ENCODE measurements at places on chromosomes 4 and X.

DNA sequence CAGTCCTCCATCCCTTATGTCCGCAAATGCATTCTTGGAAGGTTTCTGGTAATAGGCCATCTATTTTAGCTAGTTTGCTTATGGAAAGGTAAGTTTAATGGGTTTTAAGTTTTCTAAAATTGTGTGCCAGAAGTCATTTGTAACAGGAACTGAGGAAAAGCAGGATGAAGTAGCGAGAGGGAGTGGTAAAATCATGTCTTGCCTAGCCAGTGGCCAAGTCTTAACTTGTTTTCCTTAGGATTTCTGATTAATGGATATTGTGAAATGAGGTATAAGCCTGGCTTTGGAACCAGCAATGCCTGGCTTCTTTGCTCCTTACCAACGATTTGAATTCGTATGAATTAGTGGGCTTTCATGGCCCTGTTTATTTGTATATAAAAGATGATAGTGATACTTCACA is 7.3 kb downstream of the SEC24B start:
- no peak for DNase-seq

GRCh38 chr4:56804551-56804950 is 16.9 kb downstream of the SPINK2 start:
- peak; percentile 41 for DNase-seq

DNA sequence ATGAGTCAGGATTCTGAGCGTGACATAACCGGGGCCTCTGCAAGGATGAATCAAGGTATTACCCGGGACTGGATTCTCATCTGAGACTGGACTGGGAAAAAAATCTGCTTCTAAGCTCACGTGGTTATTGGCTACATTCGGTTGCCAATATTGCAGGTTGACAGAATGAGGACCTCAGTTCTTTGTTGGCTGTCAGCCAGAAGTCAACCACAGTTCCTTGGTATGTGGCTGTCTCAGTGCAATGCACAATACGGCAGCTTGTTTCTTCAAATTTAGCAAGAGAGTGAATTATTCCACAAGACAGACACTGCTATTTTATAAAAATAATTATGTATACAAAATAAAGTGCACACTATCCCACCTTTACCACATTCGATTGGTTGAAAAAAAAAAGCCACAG is 424.2 kb downstream of the KLHL4 start:
- no peak for DNase-seq

GRCh38 chrX:139892512-139892911 is 40.3 kb downstream of the ATP11C start:
- DNase-seq, result no peak

GRCh38 chr4:136121426-136121825 is 1410.9 kb downstream of the PCDH18 start:
- DNase-seq, result no peak

DNA sequence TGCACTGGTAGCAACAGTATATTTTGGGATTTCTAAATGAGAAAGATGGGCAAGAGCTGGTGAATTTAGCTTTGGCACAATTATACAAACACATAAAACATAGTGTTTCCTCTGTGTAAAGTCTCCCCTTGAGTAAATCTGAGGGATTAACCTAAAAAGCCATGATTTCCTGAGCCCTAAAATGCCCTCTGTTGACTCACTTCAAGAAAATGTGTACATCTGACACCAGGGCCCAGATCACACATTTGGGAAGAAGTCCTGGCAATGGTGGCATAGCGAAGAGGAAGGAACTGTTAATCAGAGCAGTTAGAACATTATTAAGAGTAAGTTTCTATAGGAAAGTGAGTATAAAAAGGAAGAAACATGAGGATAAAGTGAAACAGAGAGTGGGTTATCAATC is 338.5 kb downstream of the SPOCK3 start:
- DNase-seq, result no peak

DNA sequence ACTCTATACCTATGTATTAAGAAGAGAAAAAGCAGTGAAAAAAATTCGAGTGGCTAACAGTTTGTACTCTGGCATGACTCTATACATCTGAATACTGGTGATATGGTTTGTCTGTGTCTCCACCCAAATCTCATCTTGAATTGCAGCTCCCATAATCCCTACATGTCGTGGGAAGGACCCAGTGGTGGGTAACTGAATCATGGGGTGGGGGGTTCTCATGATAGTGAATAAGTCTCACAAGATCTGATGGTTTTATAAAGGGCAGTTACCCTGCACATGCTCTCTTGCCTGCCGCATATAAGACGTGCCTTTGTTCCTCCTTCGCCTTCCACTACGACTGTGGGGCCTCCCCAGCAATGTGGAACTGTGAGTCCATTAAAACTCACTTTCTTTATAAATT is 70.4 kb downstream of the LRBA start:
- no peak for DNase-seq

- no peak for DNase-seq
Observed at GRCh38 chr4:68895561-68896198, 55.9 kb downstream of the UGT2A3 start.

- DNase-seq, result no peak
Observed at GRCh38 chr4:3192827-3193226, 56.1 kb upstream of the MSANTD1 start.

GRCh38 chr4:86896596-86896995 is 4.4 kb upstream of the C4orf36 start:
- DNase-seq, result peak; percentile 50

GRCh38 chr4:1751155-1751918 is 30.0 kb downstream of the TACC3 start:
- DNase-seq, result no peak

DNA sequence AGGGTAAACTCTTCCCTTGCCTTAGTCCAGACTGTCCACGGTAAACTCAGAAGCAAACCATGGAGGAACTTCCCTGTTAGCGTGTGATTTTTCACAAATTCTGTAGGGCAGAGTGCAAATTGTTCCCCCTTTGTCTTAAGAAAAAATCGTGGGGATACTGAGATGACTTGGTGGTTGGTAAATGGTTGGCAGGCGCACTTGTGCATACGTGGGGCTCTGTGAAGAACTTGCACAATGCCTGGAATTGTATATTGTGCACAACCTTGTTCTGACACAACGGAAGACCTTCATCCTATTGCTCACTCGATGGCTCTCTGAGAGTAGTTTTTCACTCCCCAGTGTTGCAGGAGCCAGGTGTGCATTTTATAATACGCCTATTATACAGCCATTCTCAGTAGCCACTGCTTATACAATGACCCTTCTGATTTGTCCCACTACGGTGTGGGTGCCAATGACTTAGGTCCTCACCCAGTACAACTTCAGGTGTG is 150.0 kb downstream of the SPRY1 start:
- DNase-seq, result no peak

- DNase-seq, result no peak
Observed at GRCh38 chr4:38704622-38705154, 40.7 kb downstream of the KLF3 start.

- DNase-seq, result no peak
Observed at GRCh38 chr4:127238956-127239475, 393.7 kb upstream of the INTU start.

DNA sequence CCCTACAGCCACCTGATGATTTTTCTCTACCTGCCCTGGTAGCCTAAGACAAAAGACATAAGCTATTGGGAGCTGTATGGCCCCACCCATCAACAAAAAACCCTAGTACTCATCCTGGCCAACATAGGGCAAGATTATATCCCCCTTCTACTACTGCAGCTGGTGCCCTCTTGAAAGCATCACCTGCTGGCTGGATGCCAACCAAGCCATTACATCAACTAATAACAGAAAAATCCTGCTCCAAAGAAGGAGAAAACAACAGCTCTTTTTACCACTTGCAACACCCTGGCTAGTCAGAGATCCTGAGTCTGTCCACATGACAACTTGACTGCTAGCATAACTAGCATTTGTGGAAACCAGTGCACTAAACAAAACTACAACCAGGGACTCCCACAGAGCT is 43.6 kb upstream of the UPRT start:
- no peak for DNase-seq

- DNase-seq, result no peak
Observed at GRCh38 chrX:84909151-84909550, 94.5 kb upstream of the APOOL start.

- DNase-seq, result no peak
Observed at GRCh38 chr4:1715002-1715758, 3.1 kb upstream of the SLBP start.

- DNase-seq, result peak; percentile 18
Observed at GRCh38 chr4:130359542-130359941, 1263.6 kb downstream of the C4orf33 start.

- no peak for DNase-seq
Observed at GRCh38 chrX:135194684-135195083, 23.5 kb upstream of the CT55 start.

DNA sequence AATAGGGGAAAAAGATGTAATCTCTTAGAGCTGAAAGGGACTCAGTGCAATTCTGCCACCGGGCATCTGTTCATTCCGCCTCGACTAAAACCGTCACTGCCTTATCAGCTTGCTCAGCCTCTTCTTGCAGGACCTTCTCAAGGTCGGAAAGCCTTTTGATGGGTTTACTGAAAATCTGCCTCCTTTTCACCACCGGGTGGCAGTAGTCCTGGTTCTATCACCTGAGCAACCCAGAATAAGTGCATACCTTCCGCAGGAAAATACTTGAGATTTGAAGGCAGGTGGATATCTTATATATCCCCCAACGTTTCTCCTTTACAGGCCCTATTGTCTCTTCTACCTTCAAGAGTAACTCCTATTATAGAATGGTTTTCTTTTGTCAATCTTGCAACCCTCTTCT is 103.4 kb upstream of the PAK3 start:
- peak; percentile 2 for DNase-seq

DNA sequence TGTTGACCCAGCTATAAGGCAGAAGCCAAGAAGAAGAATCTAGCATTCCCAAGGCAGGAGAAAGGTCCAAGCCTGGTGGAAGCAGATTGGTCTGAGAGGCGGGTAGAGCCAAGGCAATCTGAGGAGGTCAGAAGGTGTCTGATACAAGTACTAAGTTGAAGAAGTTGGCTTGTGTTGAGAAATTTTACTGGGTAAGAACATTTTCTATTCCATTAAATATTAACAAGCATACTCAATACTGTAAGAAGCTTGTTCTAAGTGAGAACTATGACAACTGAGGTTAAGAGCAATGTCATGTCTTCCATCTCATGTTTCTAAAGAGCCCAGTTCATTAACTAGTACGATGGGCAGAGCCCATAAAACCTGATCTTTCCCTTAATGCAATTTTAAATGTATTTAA is 75.0 kb downstream of the FAM13A start:
- no peak for DNase-seq

DNA sequence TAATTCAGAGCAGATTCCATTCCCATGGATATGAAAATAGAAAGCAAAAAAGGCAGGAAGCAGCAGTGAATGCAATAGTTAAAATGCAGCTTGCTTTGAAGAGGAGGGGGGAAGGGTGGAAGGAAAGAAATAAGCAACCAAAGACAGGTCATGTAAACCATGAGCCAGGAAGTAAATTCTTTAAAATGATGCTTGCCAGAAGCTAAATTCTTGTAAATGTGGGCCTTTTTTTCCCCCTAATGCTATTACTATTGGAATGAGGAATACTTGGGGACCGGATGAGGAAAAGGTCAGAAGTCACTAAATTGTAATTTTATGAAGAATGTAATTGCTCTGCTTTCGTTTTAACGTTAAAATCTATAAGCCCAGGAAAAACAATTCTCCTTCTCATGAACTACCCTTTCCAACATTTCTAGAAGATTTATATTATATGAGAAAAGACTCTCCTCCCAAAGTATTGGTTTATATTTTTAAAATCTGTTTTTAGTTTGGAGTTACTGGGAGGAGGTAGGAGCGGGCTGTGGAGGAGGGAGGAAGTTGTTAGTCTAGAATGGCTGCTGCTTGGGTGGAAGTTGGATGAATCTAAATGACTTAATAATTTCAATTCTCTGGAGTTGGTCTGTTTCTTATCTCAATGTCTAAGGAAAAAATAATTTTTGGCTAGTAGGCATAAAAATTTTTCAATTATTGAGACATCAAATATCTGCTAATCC is 77.6 kb upstream of the PCDH18 start:
- peak; percentile 93 for DNase-seq

- DNase-seq, result no peak
Observed at GRCh38 chrX:4243759-4244158, 530.3 kb upstream of the PRKX start.

GRCh38 chrX:17939724-17940123 is 78.6 kb upstream of the RAI2 start:
- no peak for DNase-seq

- DNase-seq, result no peak
Observed at GRCh38 chr4:74999714-75000309, 66.9 kb downstream of the PARM1 start.
